ENCODE measurements at places on chromosomes 4 and X.

- no peak for DNase-seq
Measured at GRCh38 chr4:6403400-6403685, 69.1 kb downstream of the PPP2R2C start.

- DNase-seq = no peak
Measured at GRCh38 chr4:84691170-84691691, 108.3 kb downstream of the CDS1 start.

GRCh38 chr4:131091896-131092295, 1995.9 kb downstream of the C4orf33 start:
- DNase-seq = no peak

DNA sequence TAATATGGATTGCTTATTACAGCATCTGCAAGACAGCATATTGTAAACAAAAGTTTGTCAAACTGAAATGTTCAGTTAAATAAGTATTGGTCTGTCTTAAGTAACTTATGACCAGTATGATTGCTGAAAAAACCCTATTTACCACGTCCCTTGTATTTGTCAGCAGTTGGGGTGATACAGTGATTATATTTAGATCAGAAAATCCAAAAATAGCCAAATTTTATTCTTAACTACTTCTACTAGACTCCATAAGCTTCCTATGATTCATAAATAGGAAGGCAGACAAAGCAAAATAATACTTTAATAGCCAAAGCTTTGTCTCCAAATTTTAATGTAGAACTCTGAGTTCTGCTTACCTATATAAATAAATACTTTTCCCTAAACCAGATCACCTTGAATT, 45.3 kb downstream of the TBCK start:
- no peak for DNase-seq

DNA sequence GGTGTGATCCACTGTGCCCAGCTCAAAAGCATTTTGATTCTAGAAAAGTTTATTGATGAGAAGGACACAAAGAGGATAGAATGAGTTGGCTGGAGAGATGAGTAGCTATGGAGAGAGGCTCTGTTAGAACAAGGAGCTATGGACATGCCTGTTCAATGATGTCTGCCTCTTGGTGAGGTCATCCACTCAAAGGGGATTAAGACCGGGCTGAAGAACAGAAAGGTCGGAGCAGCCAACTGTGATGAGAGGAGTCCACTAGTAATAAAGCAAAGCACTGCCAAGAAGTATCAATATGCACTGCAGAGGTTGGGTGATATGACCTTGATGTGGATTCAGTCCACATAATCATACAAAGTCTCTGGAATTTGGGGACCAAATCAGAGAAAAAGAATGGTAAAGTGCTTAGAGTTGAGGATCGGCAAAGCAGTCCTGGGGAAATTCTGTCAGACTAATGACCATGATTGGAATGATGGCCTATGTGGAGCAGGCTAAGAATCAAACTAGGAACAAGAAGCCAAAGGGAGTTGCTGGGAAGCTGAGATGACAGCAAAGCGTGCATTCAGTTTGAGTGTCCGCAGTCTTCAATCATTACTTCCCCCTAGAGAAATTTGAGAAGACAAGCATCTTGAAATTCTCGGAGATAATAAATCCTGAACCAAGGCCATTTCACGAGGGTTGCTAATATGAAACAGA, 55.7 kb upstream of the MMAA start:
- DNase-seq = no peak

GRCh38 chr4:74330295-74330750, 22.1 kb downstream of the EPGN start:
- DNase-seq = no peak

GRCh38 chr4:140027101-140027500, 126.9 kb downstream of the MAML3 start:
- no peak for DNase-seq

DNA sequence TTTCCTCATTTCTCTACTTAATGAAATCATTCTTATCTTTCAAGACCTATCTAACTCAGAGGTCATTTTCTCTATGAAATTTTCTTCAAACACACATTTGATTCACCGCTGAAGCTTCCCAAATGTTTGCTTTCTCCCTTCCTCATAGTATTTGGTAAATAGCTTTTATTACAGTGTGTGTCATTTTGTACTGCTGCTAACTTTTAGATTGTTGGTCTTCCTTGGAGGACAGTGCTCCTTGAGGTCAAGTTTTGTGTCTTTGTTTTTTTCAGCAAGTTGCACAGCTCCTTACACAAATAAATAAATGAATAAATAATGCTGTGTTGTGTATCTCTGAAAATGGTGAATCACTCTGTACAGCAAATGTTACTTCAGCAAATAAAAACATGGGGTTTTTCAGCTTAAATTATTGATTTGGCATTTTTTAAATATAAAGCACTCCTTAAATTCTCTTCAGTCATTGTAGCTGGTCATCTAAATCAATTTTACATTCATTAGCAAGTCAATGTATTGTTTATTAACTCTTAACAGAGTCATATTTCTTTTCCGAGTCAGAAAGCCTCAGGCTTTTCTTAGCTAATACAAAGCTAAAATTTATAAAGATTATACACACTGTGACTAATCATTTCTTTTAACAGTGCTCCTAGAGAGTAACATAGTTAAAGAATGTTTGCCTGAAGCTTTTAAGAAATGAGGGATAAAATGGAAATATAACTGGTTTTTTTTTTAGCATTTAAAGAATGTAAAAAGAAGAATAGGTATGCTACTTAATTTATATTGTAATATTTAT, 30.1 kb upstream of the MAD2L1 start:
- DNase-seq = no peak

GRCh38 chr4:53702334-53703266, 111.3 kb upstream of the LNX1 start:
- DNase-seq = no peak

GRCh38 chr4:38939165-38939564, 71.6 kb downstream of the FAM114A1 start:
- DNase-seq = peak; percentile 38

- DNase-seq = no peak
Measured at GRCh38 chr4:11323771-11324170, 104.9 kb downstream of the HS3ST1 start.

- DNase-seq = no peak
Measured at GRCh38 chrX:65900850-65901844, 138.7 kb downstream of the VSIG4 start.

DNA sequence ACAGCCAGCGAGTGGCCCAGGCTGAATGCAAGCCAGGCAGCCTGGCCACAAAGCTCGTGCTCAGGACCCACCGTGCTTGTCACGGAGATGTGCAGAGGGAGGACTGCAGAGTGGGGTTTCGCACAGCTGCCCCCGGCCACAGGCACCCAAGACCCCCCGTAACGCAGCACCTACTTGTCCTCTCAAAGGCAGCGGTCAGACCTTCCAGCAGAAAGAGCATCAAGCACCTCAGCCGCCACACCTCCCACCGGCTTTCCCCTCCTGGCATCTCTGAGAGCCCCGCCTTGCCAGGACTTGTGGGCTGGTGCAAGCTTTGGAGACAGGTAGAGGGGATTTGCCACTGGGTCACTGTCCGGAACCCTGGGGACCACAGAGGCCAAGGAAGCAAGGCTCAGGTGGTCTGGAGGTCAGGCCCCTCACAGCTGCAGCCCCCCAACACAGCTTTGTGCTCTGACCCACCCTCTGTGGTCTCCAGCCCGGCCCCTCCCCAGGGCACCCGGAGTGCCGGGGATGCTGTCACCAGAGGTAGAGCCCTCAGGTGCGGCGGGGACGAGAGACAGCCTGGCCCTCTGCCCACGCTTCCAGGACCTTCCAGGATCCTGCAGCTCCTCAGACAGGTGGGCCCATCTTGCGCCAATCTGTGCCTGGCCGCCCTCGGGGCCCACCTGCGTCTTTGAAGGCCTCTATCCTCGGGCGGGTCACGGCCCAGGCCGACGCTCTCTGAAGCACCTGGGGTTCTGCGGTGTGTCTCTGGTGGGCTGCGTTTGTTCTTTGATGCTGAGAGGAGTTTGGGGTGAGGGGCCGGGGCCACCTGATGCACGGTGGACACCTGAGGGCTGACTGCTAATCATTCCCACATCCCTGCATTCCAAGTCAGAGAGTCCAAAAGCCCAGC, 34.4 kb upstream of the HMX1 start:
- DNase-seq = no peak

All from GM18507 (cell line).